ENCODE measurements at places on chromosomes 12 and 14.
A peak's percentile ranks its signal among the peaks of the same experiment; 100 is the strongest.

DNA sequence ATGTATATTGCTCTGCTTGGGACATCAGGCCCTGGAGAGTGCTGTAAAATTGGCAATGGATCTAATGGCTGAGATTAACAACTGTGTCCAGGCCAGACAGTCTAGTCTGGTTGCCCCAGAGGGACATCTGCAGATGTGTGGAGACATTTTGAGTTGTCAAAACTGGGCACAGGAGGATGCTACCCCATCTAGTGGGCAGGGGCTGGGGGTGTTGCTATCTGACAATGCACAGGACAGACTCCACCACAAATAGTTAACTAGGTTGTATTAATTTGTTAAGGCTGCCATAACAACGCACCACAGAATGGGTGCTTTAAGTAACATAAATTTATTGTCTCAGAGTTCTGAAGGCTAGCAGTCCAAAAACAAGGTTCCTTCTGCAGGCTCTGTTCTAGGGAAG, 302.5 kb upstream of the AMIGO2 start:
- DNase-seq: no peak

DNA sequence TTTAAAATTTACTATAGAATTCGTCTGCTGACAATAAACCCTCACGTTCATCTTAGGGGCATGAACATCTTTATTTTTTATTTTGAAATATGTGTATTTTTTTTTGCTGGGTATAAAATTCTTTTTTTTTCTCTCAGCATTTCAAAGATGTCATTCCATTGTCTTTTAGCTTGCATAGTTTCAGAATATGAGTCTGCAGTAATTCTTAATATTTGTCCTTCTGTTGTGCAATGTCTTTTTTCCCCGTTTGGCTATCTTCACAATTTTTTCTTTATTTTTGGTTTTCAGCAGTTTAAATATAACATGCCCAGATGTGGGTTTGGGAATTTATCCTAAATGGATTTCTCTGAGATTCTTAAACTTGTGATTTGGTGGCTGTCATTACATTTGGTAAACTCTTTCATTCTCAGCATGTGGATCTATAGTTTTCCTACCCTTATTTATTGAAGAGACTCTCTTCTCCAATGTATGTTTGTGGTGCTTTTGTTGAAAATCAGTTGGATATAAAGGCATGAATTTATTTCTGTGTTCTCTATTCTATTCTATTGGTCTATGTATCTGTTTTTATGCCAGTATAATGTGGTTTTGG, 37.8 kb upstream of the PLBD1 start:
- no peak for DNase-seq

- no peak for DNase-seq
Observed at GRCh38 chr12:91377436-91377835, 194.8 kb upstream of the DCN start.

GRCh38 chr14:101813171-101813759, 51.8 kb downstream of the PPP2R5C start:
- no peak for DNase-seq

- no peak for DNase-seq
Observed at GRCh38 chr14:74804219-74804825, 41.2 kb downstream of the YLPM1 start.

DNA sequence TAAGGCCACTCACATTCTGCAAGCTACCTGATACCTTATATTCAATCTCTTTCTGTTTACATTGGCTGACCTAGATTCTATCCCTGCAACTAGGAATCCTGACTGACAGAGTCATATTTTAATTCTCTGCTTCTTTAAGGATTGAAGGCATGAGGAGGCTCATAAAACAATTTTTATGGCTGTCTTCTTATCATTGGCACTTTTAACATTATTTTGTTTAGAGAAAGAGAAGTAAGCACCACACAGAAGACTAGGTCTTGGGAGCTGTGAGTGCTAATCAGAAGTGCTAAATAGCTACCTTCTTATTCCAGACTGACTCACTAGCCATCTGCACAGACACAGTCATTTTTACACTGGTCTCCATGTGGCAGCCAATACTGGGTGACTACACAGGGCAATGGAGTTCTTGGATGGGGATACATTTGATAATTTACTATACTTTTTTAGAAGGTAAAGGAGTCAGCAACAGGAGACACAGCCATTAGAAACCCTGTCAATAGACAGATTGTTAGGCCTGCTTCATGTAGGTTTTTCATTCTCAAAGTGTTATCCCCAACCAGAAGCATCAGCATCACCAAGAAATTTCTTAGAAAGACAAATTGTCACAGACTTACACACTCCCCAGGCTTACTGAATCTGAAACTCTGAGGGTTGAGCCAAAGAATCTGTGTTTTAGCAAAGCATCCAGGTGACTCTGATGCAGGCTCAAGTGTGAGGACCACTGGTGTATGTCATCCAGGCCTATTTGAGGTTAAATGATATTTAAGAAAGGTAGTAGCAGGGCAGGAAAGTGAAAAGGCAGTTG, 214.1 kb downstream of the DUSP6 start:
- DNase-seq: no peak

- no peak for DNase-seq
Observed at GRCh38 chr14:53571641-53572328, 384.8 kb downstream of the BMP4 start.

DNA sequence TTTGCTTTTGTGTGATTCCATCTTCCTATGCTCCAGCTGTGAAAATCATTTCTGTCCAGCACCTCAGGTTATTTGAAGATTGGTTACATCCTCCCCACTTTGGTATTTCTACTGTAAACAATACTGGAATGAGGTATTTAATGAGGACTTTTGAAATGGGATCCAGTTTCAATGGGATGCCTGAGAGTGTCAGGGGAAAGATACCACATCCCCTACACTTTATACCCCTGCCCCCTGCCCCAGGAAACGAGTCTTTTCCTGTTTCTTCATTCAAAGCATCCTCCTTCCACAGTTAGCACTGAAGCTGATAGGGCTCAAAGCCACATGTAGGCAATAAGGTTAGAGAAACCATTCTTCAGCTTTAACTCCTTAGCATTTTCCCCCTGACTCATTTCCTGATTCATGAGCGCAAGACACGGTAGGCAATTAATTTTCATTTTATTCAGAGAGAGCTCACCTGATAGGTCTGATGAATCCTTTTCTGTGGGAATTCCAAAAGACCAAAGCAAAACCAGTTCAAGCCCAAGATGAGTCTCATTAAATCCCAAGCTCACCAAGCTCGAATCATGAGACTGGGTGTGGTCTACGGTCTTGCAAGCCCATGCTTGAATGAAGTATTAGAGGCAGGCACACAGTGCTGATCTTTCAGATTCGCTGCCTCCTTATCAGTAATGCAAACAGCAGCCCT, 143.6 kb upstream of the CRY1 start:
- DNase-seq: no peak

- DNase-seq: no peak
Observed at GRCh38 chr14:74551431-74552371, 58.1 kb downstream of the ISCA2 start.

DNA sequence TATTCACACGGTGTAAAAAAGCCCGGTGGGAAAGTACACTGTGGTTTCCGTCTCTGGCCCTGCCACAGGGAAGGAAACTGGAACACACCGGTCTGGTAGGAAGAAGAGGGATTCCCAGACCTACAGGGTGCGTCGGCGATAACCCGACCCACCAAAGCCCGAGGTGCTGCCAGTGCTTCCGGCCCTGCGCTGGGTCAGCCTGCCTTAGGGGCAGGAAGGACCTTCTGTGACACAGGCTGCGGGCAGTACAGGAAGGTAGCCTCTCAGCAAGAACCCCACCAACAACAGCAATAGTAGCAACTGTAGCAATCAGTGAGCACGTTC, 169.5 kb upstream of the FKBP4 start:
- no peak for DNase-seq

DNA sequence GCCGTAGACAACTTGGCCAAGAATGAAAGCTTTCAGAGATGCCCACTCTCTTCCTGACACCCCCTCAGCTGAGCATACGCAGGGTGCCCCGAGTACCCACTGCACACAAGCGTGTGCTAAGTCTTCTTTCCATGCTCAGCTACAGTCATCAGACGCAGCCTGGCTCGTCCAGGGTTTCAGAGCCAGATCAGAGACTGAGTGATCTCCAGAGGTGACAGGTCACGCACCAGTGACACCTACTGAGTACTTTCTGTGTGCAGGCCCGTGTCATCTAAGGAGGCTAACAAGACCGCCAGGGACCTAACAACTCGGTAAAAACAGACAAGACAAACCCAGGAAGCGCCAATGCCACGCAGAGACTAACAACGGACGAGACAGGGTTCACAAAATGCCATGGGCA, 25.1 kb downstream of the STX2 start:
- DNase-seq: no peak

- DNase-seq: no peak
Observed at GRCh38 chr14:54901380-54902142, 1.1 kb downstream of the GCH1 start.

GRCh38 chr14:81245771-81246170, 25.0 kb upstream of the GTF2A1 start:
- no peak for DNase-seq

DNA sequence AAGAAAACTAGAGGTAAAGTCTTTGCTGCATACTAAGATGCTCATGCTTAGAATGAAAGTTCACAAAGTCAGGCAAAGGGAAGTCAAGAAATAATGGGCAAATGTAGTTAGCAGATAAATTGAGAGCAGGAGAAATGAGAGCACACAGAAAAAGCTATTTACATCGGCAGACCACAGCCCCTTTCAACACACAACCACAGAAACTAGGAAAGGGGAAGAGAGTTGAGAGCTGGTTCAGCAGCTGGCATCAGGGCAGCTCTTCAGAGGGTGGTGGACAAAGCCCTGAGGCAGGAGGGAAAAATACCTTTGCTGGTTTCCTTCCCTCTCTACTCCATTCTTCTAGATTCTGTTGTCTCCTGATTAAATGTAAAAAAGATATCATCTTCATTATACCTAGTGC, 95.4 kb upstream of the ANO4 start:
- no peak for DNase-seq

DNA sequence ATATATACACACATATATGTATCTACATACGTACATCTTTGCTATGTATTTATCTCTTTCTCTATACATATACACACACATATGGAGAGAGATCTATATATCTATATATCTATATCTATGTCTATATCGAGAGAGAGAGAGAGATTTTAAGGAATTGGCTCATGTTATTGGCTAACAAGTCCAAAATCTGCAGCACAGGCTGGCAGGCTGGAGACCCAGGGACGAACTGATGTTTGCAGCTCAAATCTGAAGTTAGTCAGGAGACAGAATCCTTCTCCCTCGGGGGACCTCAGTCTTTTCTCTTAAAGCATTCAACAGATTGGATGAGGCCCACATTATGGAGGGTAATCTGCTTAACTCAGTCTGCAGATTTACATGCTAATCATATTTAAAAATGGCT, 40.7 kb upstream of the DACT1 start:
- no peak for DNase-seq

GRCh38 chr12:70553391-70553859, 83.8 kb downstream of the PTPRB start:
- no peak for DNase-seq

- no peak for DNase-seq
Observed at GRCh38 chr12:73180734-73181133, 908.6 kb downstream of the TRHDE start.

GRCh38 chr12:68119724-68120211, 39.8 kb downstream of the IFNG start:
- DNase-seq: peak; percentile 47

DNA sequence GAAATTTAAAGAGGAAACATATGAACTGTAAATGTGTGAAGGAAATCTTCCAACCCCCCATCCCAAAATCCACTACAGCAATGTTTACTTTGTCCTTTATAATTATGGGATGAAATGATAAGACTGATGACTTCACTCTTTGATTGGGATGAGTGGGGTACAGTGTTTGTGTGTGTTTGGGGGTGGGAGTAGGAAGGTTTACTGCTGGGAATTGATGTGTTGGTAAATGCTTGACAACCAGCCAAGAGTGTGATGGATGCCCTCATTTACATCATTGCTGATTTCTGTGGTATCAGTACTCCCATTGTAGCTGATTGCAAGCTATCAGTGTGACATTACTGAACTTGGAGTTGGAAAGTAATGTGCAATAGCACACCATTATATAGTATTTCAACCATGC, 90.9 kb downstream of the KCNMB4 start:
- no peak for DNase-seq

DNA sequence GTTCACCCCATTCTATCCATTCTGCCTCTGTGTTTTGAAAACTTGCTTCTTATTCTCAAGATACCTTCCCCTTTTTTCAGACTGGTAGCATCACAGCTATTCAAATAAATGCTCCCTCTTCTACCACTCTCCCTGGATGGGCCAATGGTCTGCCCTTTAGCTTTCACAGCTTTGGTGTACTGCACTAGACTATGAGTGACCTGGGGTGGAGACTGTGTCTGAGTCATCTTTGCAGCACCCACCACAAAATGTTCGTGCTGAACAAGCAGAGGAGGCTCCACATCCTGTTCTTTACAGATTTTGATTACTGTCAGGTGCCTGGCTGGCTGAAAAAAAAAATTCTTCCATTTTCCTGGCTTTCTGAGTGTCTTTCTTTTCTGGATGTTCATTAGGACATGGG, 1104.1 kb upstream of the TMEM132C start:
- no peak for DNase-seq

DNA sequence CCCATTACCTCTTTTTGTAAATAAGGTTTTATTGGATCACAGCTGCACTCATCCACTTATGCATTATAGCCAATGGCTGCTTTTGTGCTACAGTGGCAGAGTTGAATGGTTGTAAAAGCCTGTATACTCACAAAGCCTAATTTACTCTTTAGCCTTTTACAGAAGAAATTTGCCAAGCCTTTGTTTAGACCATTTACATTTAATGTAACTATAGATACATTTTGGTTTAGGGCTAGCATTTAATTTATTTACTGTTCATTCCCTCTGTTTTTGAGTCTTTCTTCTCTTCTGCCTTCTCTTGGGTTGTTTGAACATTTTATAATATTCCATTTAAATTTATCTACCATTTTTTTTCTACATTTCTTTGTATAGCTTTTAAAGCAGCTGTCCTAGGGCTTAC, 217.1 kb upstream of the AMIGO2 start:
- no peak for DNase-seq

DNA sequence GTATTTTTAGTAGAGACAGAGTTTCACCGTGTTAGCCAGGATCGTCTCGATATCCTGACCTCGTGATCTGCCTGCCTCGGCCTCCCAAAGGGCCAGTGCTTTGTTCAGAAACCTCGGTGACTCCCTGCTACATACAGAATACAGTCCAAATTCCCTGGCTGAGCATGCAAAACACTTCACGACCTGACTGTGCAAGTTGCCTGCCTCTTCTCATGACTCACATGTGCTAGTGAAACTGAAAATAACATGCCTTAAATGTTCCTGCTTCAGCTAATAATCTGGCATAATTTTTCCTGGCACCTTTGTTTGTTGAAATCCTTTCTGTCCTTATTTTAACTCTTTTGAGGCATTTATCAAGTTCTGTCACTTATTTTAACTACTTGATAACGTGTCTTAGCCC, 8.2 kb downstream of the DMAC2L start:
- DNase-seq: no peak

GRCh38 chr12:117538032-117538690, 176.7 kb upstream of the NOS1 start:
- DNase-seq: no peak

GRCh38 chr12:71702590-71702989, 16.7 kb downstream of the TMEM19 start:
- DNase-seq: no peak

All from activated CD4-positive, alpha-beta T cell treated with anti-CD3 and anti-CD28 coated beads for 24 hours (primary cell).